Dermis blood vessel endothelial cell (primary cell): ENCODE measurements at places on chromosomes 1 and 21. TPM values are rescaled to one million over a fixed set of nuclear protein-coding genes. Genes with fewer than 3 reads are reported as not detected.

CNKSR1 gene
- total RNA-seq, result 0.14 TPM in 1 of 2 replicates, not detected in the other

OR2L13 gene
- not detected in 2 replicates for total RNA-seq

ORC1 gene
- total RNA-seq, result 2.9 and 11.2 TPM in 2 replicates

DNA sequence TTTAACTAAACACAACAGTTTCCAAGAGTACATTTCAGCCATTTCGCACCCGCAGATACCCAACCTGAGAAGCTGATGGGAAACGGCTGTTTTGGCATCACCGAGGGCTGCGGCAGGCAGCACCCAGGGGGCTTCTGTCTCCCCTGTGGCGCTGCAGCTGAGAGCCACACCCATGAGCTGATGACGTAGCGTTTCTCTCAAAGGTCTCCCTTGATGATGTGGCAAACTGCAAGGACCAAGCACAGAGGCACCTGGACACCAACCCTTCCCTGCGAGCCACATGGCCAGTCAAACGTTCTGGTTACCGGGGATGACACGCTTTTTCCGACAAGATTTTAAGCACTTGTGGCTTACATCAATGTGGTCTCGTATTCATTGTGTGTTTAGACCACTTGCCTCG, 150.8 kb upstream of the ERG start:
- no peak for DNase-seq

DNA sequence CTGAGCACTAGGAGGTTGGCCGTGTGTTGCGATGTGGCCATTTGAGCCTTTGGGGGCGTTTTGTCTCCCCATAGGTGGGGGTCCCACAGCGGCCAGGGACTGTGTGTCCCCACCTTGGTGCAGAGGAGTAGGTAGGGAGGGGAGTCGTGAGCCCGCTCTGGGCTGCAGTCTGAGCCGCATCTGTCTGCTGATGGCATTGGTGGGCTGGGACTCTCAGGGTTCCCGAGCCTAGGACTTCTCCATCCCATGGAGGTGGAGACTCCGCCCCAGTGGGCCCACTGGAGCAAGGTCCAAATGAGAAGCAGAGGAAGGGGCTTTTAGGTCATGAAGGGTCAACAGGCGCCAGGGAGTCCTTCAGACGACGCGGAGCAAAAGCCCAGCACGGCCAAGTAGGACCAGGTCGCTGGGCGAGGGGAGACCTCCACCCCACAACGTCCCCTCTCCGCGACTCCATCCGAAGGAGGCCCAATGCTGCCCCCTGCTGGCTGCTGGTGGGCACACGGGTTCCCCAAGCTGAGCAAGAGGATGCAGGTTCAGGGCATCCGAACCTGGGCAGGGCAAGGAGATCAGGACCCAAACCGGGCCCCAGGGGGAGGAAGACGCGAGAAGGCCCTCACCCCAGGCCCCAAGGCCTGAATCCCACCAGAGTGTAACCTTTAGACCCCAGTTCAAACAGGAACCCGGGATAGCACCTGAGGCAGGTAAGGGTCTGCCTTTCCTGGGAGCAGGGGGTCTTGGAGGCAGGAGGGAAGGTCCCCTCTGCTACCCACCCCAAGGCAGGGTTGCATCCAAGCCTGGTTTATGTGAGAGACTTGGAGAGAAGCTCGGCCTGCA, 14.9 kb downstream of the TTC34 start:
- DNase-seq, result peak; percentile 58

- DNase-seq, result no peak
Measured at GRCh38 chr1:15835205-15835740, 12.2 kb upstream of the SPEN start.

- DNase-seq, result no peak
Measured at GRCh38 chr1:6105218-6105679, 59.6 kb downstream of the KCNAB2 start.

DNA sequence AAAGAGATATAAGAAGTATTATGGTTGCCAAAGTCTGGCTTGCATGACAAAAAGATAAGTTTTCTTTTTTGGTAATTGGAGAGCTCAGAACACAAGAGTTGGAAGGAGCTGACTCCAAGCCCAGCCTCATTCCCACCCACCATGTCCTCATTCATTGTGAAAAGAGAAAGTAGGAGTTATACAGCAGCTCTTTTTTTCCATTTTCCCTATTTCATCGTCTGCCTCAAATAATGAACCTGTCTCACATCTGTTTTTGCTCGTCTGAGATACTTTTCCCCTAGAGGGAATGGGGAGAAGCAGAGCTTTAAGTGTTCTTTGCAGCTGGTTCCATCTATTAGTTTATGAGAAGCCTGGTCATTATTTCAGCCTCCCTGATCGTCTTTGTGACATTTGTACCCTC, 34.7 kb downstream of the AGT start:
- no peak for DNase-seq

GRCh38 chr1:201514466-201514865, 7.5 kb upstream of the CSRP1 start:
- no peak for DNase-seq

DNA sequence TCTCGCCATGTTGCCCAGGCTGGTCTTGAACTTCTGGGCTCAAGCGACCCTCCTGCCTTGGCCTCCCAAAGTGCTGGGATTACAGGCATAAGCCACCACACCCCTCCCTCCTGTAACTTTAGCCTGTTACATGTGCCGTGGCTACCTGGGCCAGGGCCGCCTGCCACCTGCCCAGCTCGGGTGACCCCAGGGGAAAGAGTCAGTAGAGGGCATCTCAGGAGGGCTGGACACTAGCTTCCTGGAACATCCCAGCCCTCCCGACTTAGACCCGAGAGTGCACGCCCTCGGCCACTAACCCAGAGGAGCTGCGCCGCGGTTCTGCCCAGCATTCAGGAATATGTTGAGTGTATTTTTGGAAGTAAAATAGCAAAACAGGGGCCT, 40.4 kb upstream of the TMEM52 start:
- DNase-seq, result no peak

- DNase-seq, result peak; percentile 44
Measured at GRCh38 chr1:211359876-211360275, 33.2 kb downstream of the TRAF5 start.

DNA sequence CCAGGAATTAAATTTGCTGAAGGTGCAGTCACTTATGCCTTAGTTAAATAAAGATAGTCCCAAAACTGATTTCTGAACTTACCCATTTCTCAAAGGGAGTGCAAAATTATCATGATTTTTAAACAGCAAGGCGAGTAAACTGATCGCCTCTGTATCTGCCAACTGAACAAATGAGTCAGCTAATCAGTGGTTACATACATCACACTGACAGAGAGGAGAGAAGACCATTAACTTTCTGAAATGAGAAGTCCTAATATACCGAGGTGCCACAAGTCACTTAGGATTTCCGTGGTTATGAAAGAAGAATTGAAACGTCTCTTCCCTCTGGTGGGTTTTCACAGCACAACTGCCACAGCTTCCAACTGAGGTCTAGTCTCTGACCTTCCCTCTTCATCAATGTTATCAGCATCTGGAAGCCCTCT, 400.7 kb downstream of the SMYD3 start:
- DNase-seq, result no peak

- no peak for DNase-seq
Measured at GRCh38 chr1:213817156-213817555, 170.6 kb upstream of the PROX1 start.

- DNase-seq, result no peak
Measured at GRCh38 chr1:25257196-25257595, 9.9 kb upstream of the RSRP1 start.

- DNase-seq, result no peak
Measured at GRCh38 chr1:78168306-78168705, 122.5 kb downstream of the GIPC2 start.

GRCh38 chr1:204589409-204590038, 73.3 kb downstream of the MDM4 start:
- no peak for DNase-seq

GRCh38 chr1:169141356-169141755, 34.9 kb downstream of the ATP1B1 start:
- DNase-seq, result no peak

GRCh38 chr1:162040001-162040400, 16.3 kb upstream of the OLFML2B start:
- no peak for DNase-seq

GRCh38 chr1:244353551-244354091, 98.1 kb downstream of the ADSS2 start:
- peak; percentile 99 for DNase-seq

- no peak for DNase-seq
Measured at GRCh38 chr21:39503123-39503762, 51.5 kb downstream of the SH3BGR start.
